ENCODE measurements at places on chromosomes 16 and 17.

GRCh38 chr16:10812312-10813098 lies 6.1 kb downstream of the TVP23A start:
- no peak for DNase-seq

DNA sequence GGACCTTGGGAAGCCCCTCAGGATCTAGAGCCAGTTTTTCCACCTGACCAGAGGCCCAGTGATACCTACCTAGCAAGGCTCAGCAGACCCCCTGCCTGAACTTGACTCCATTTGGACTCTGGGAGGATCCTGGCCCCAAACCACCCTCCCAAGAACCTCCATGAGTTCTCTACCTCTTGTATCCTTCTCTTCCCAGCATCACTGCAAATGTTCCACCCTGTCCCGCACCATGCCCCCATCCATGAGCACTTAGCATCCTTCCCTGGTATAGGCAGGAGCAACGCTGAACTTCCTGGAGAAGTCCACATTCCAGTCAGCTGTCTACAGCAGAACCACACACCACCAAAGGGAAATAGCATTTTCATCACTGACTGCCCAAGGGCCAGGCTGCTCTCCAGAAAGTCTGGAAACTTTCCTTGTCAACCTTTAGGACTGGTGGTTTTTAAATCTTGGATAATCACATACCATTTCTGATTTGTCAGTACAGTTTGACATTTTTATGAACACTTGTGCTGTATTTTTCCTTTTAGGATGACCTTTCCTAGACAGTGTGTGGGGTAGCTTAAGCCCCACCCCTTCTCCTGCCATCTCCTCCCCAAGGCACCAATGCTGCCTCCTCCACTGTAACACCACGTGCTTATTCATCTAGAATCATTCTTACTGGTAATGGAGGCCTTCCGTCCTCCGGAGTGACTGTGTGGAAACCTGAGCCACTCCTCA lies 13.9 kb downstream of the EIF4A3 start:
- DNase-seq = no peak

DNA sequence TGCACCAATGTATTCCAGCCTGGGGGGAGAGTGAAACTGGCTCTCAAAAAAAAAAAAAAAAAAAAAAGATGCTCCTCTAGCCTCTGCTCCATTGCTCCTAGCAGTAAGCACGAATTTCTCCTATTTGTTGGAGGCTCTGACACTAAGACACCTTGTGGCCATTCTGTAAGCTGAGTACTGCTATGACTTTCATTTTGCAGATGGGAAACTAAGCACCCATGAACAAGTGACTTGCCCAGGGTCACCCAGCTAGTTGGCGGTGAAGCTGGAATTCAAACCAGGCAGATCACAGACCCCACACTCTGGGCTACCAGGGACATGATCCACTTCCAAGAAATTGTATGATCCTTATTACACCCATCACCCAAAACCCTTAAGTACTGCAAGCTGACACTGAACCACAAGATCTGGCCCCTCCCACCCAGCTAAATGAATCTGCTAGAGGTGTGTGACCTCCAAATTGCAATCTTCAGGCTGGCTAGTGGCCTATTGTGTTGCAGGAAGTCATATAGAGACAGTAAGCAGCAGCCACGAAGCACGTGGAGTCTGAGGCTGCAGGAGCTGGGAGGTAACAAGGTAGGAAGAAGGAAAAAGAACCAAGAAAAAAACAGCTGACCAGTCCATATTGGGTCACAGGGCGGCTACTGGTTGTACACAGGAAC lies 209.4 kb downstream of the XYLT1 start:
- no peak for DNase-seq

DNA sequence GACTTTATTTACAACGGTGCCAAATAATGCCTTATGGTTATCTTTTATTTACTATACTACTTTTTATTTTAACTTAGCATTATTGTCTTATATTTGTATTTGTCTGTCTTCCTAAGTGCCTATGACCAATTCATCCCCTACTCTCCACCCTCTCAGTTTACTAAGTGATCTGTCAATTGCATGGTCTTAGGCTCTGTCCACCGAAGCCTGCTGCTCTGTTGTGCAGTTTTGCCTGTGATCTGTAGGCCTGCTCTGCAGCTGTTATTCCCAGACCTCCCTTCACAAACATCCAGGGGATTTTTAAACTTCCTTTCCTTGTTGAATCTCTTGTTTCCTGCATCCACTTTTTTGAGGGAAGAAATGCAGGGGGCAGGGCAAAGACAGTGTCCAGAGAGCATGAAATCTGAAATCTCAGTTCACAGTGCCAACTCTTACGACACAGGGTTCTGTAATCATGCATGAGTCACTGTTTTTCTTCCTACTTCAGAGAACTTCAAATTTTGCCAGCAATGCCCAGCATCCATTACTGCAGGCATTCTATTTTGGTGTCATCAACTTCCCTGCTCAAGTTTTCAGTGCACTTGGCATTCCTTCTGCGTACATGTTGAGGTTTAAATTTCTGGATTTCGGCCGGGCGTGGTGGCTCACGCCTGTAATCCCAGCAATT lies 11.4 kb downstream of the SLFN5 start:
- DNase-seq = peak; percentile 3

DNA sequence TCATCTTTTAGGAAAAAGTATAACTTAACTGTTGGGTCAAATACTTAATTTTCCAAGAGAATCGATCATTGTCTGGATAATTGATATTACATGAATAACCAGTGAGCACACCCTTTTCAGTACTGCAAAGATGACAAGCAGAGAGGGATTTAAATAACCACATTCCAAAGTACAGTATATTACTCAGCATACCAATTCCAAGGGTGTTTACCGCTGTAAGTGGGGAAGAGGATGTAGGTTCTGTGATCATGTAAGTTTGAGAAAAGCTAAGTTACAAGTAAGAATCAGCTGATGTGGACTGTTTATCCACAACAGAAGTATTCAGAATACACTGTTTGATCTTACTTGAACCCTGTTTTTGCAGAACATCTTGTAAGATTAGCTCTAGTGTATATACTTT lies 6.1 kb downstream of the GDE1 start:
- DNase-seq = no peak

GRCh38 chr17:9002606-9003354 lies 18.5 kb upstream of the NTN1 start:
- peak; percentile 18 for DNase-seq

GRCh38 chr17:79262624-79263023 lies 188.0 kb downstream of the ENGASE start:
- DNase-seq = no peak

DNA sequence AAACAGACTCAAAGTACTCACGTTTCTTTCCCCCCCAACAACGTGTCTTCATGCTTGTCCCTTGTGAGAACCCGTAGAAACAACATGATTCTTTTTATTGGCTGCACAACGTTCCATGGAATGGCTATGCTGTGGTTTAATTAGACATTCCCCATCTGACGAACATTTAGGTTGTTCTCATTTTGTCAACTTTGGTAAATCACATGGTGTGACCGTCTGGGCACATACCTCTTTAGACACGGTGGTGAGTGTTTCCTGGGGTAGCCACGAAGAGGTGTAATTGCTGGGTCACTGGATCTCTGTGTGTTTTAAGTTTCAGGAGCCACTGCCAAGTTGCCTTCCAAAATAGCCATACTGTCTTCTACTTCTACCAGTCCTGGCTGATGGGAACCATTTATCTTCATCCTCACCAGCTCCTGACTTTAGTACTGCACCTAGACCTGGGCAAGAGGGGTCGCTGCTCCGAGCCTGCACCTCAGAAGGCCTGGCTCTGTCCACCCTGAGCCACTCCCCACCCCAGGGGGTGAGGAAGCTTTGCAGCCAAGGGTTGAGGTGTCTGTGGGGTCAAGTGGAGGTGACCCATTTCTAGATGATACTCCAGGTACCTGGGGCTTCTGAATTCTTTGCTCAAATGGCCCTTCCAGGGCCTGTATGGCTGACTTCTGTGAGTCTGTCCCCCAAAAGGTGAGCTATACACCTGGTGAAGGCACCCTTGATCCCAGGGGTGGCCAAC lies 84.7 kb downstream of the IRX5 start:
- no peak for DNase-seq

DNA sequence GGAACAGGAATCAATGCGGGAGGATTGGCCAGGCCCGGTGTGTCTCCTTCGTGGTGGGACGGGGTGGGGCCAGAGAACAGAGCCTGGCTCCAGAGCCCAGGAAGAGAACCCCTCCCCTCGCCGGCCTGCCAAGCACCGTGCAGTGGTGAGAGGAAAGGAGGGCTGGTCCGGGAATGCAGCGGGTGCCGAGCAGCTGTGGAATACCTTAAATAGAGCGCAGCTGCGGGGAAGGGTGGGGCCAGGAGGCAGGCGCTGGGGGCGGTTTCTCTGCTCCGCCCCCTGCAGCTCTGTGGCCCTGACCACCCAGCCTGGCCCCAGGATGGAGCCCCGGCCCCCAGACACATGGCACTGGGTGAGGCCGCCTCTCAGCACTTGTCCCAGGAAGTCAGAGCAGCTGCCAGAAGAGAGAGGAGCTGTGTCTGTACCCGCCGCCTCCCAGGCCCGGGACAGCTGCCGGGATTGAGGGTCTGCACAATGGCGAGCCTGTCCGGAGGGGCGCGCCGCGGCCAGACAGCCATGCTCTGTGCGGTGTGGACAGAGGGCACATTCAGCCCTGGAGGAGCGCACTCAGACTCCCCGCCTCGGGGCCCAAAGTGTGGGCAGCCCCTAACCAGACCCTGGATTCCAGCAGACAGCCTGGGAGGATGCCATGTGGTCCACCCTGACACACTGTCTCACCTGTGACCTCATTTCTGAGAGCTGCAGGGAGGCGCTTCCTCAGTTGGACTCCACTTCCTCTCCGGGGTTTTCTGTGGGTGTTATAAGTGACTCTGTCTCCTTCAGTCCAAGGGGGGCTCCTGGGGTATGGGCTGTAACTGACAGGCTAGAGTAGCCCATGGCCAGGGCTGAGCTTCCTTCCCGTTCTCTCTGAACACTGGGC lies 268.8 kb downstream of the SEC14L1 start:
- peak; percentile 77 for DNase-seq

DNA sequence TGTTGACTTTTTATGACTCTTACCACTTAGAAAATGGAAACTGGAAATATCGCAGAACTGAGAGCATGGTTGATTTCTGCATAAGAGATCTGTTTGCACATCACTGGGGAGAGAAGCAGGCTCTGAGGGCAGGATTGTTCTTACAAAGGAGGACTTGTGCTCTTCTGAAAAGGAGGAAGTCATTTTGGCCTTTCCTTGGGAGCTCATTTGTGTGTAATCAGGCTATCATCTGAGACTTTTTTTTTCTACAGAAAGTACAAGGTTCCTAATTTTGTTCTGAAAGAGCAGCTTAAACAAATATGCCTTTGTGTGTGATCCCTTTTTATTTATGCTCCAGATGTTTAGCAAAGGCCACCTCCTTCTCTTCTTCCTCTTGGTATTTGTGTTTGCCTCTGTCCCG lies 145.7 kb upstream of the CACNG5 start:
- no peak for DNase-seq

DNA sequence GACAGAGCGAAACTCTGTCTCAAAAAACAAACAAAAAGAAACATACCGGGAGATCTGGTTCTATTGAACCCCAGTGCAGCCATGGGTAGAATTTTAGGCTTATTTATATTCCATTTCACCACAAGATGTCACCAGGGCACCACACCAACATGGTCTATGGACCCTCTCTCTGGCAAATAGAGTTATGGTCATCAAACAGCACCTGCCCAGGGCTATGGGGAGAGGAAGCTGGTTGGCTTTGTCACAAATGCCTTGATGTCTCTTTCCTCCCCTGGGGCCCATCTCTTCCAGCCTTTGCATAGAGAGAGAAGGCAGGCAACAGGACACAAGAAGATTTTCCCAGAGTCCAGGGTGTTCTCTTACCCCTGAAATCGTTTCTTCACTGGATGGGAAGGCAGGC lies 128.4 kb downstream of the WWOX start:
- no peak for DNase-seq

DNA sequence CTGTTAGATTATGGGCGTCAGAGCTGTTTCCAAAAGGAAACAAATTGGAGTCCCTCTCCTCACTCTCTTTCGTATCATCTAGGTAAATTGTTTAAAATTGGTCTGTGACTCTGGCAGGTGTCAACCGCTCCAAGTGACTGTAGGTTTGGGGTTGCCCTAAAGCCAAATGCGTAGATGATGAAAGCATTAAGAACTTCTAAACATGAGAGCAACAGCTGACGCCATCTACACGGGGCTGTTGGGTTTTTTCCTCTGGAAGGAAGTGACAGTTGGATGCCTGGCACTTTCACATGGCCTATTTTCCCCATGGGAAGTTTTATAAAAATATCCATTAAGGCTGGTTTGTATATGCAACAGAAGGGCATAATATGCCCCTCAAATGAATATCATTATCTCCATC lies 215.7 kb upstream of the CACNG5 start:
- no peak for DNase-seq

GRCh38 chr16:85673529-85674417 lies 15.0 kb downstream of the GINS2 start:
- peak; percentile 82 for DNase-seq

- no peak for DNase-seq
Measured at GRCh38 chr17:2847381-2848333, 51.4 kb downstream of the RAP1GAP2 start.

DNA sequence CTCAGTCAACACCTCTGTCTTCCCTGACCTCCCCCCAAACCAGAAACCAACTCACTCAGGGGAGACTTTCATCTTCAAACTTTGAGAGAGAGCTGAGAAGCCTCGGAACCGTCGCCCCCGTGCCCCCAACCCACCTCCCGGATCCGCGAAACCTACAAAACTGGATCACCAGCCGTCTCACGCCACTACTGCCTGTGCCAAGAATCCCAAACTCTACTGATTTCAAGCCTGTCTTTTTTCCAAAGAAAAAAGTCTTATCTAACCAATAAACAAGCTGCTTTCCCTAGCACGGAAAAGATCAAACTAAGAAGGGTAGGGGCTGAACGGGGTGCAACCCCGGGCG lies 2.0 kb downstream of the AXIN2 start:
- no peak for DNase-seq

DNA sequence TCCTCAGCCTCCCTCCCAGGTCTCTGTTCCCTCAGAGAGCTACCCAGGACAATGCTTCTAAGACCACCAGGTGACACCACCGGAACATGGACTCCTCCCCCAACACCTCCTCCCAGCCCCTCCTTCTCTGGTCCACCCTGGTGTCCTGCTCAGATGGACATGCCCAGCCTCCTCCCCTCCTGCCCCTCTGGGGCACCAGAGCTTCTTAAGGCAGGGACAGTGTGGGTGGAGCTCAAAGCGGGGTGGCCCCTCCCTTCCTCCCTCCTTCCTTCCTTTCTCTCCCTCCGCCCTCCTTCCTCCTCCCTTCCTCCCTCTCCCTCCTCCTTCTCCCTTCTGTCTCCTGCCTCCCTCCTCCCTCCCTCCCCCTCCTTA lies 22.7 kb downstream of the TRPV3 start:
- peak; percentile 75 for DNase-seq

DNA sequence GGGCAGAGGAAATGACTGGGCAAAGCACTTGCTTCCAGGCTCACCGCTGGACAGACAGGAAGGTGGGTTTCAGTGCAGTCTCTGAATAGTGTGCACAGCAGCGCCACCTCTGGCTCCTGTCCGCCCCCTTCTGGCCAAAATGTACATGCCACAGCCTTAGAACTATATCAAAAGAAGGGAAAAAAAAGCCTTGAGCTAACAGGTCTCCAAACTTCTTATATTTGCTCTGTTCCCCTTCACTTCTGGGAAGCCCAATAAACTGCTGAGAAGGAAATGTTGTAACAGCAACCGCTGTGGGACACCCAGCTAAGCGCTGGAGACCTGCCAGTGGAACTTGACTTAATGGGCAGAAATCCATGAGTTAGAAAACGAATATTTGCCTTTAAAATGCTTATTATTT lies 17.5 kb downstream of the COG7 start:
- DNase-seq = peak; percentile 67

GRCh38 chr16:82119405-82119804 lies 50.6 kb downstream of the MPHOSPH6 start:
- DNase-seq = no peak

- DNase-seq = peak; percentile 62
Measured at GRCh38 chr16:67652578-67653127, 7.4 kb downstream of the ACD start.

All from cardiac muscle cell (in vitro differentiated cells and primary cell).